ENCODE measurements at places on chromosomes 7 and 10.
A peak's percentile ranks its signal among the peaks of the same experiment; 100 is the strongest.

- no peak for DNase-seq
Measured at GRCh38 chr10:133123050-133123745, 35.5 kb downstream of the ADGRA1 start.

- no peak for DNase-seq
Measured at GRCh38 chr7:134829380-134829986, 50.0 kb downstream of the CALD1 start.

- peak; percentile 66 for DNase-seq
Measured at GRCh38 chr10:7408291-7409044, 2.4 kb downstream of the SFMBT2 start.

DNA sequence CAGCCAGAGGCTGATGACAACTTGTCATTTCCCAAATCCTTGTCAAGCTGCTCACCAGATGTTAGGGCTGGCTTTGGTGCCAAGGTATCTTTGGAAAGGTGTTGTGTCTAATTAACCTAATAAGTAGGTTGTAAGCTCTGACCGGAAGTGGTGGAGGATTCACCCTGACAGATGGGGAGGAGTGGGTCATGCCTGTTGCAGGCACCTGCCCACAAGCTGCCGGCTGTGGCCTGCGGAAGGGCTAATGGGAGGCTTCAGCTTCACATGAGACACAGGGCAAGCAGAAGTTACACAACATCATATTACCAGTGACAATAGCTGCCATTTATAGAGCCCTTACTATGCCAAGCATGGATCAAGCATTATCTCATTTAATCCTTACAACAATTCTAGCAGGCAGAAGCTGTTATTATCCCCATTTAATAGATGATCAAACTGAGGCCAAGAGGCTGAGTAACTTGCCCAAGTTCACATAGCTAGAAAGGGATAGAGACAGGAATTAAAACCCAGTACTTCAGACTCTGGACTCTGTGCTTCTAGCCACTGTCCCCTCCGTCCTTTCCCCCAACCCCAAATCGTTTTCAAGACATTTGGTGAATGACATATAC is 63.1 kb upstream of the DUSP5 start:
- no peak for DNase-seq

- DNase-seq, result no peak
Measured at GRCh38 chr7:137633133-137633532, 213.6 kb downstream of the DGKI start.

DNA sequence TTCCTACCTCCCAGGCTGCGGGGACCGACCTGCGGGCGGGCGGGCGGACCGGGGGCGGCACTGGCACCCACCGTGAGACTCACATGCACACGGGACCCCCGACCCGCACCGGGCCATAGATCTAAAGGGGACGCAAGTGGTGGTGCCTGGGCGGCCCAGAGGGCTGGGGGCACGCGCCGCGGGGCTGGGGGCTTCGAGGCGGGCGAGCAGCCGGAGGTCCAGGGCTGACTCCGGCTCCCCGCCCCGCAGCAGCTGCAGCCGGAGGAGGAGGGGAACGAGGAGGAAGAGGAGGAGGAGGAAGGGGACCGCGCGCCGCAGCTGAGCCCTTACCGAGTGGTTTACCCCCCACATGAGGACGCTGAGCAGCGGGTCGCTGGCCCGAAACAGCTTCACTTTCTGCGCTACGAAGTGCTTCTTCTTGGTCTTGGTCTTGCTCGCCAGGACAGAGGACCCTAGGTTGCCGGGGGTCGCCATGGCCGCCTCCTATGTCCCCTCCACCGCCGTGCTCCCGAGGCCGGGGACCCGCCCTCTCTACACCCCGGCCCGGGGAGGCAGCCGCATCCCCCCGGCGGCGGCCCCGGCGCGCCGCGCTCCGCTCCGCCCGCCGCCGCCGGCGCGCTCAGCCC is 412 bp downstream of the PIP4K2A start:
- no peak for DNase-seq

DNA sequence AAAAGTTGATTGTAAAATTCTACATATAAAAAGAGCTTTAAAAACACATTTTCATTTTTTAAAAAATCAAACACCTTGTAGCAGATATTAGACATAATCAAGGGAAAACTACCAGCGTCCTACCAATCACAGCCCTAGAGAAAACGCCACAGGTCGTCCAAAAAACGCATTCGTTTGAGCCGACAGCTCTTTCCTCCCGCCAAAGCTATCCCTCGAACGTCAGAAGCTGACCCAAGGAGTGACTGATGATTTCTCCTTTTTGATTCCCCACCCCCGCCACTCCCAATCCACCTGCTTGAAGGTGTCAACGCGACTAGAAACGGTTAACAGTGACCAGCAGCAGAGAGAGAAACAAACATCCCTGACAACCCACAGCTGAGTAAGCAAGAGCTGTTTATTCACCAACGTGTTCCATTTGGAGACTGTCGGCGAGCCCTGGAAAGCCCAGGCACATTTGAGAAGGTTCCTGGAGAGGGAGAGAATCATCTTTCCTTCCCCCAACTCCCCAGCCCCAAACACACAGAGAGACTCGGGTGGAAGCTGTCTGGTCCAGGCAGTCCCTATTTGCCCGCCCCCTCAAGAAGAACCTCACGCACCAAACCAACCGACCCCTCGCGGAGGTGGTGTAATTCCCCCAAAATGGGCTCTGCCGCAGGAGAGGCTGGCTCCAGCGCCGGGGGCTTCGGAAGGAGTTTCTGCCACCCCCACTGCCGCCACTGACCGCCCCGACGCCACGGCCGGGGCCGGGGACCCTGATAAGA is 622 bp downstream of the CPEB3 start:
- DNase-seq, result peak; percentile 67

DNA sequence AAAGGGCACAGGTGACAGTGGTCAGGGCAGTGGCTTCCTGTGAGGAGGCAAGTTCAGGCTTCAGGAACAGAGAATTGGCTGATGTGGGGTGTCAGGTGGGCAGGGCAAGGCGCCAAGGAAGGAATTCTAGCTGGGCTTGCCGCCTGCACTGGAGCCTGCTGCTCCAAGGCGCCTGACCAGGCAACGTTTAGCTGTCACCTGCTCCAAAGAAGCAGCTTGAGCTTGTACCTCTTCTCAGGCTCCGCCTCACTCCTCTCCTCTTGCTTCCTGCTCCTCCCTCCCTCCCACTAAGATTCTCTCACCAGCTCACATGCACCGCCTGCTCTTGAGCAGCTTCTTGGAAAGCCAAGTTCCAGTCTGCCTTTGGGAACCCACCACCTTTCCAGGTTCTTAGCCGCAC is 187.4 kb upstream of the GRB10 start:
- no peak for DNase-seq

- DNase-seq, result no peak
Measured at GRCh38 chr7:45980181-45980905, 59.3 kb upstream of the IGFBP3 start.

DNA sequence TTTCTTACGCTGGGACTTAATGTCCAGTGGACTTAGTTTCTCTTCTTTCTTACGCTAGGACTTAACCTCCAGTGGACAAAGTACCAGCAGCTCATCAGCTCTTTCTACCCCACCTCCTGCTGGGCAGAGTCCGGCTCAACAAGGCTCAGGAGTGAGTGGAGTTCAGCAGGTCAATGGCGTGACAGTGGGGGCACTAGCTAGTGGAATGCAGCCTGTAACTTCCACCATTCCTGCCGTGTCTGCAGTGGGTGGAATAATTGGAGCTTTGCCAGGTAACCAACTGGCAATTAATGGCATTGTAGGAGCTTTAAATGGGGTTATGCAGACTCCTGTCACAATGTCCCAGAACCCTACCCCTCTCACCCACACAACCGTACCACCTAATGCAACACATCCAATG is 199.7 kb downstream of the MLLT10 start:
- no peak for DNase-seq

- DNase-seq, result no peak
Measured at GRCh38 chr10:3068968-3069737, 1.8 kb downstream of the PFKP start.

- DNase-seq, result no peak
Measured at GRCh38 chr7:42292991-42293521, 56.0 kb upstream of the GLI3 start.

DNA sequence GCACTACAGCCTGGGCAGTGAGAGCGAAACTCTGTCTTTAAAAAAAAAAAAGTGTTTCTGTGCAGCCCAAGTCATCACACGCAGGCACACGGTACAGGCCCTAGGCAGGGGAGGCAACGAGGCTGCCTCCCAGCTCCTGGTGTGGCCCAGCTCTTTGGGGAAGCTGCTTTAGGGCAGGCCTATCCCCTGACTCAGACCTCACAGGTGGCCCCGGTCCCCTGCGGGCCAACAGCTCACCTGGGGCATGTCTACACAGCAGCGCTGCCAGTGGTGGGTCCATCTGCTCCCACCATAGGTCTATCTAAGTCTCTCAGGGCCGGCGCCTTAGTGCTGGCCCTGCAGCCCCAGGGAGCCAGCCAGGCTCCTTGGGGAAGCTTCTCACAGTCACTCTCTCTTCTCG is 31.4 kb downstream of the ZAN start:
- DNase-seq, result no peak

- DNase-seq, result no peak
Measured at GRCh38 chr10:80196270-80196949, 8.9 kb downstream of the ANXA11 start.

- DNase-seq, result no peak
Measured at GRCh38 chr7:20235288-20235687, 18.1 kb upstream of the MACC1 start.

GRCh38 chr7:155198196-155198892 is 99.3 kb upstream of the INSIG1 start:
- no peak for DNase-seq

- DNase-seq, result no peak
Measured at GRCh38 chr10:47160261-47160908, 139.6 kb upstream of the GDF10 start.

DNA sequence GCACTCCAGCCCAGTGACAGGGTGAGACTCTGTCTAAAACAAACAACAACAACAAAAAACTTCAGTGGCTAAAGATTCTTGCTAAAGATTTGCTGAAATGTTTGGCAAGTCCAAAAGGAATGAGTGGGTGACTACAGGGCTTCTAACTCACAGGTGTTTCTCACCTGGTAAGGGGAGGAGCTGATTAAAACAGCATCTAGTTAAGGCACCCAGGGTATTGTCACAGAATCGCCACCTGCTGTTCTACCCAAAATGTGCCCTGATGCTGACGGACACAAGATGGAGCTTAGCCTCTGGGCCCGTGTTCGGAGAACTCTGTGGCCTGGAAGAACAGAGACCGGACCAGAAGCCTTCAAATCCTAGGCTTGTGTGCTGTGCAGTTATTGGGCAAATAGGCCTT is 336.0 kb upstream of the GALNT17 start:
- DNase-seq, result no peak

DNA sequence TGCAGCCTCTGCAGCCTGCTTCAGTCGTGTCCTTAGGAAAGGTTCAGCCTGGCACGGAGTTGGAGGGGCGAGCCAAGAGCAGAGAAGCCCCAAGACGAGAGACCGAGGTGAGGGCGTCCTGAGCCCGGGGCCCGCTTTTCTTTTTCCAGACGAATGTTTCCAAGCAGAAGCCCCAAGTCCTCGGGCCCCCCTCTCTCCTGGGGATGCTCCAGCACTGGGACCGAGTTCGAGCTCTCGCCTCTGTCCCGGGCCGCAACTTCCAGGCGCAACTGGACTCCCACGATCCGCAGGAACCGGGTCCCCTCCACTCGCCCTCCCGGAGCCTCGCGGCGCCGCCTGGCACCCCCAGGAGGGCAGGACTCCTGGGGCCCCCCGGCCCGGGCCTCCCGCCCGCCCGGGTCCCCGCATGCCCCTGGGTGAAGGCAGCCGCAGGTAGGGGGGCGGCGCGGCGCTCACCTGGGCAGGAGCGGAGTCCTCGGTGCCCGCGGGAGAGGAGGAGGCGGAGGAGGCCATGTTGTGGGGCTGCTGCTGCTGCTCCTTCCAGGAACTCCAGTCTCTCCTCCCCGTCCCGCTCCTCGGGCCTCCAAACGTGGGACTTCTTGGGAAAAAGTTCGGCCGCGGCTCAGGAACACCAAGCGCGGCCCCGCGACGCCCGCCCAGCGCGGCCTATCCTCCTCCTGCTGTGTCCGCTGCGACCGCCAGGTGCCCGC is 45.3 kb upstream of the CDK1 start:
- DNase-seq, result no peak

DNA sequence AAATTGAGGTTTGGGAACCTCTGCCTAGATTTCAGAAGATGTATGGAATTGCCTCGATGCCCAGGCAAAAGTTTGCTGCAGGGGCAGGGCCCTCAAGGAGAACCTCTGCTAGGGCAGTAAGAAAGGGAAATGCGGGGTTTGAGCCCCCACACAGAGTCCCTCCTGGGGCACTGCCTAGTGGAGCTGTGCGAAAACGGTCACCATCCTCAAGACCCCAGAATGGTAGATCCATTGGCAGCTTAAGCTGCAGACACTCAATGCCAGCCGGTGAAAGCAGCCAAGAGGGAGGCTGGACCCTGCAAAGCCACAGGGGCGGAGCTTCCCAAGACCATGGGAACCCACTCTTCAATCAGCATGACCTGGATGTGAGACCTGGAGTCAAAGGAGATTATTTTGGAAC is 15.0 kb upstream of the TFEC start:
- DNase-seq, result no peak

- DNase-seq, result no peak
Measured at GRCh38 chr10:69146759-69147158, 22.8 kb downstream of the VPS26A start.

DNA sequence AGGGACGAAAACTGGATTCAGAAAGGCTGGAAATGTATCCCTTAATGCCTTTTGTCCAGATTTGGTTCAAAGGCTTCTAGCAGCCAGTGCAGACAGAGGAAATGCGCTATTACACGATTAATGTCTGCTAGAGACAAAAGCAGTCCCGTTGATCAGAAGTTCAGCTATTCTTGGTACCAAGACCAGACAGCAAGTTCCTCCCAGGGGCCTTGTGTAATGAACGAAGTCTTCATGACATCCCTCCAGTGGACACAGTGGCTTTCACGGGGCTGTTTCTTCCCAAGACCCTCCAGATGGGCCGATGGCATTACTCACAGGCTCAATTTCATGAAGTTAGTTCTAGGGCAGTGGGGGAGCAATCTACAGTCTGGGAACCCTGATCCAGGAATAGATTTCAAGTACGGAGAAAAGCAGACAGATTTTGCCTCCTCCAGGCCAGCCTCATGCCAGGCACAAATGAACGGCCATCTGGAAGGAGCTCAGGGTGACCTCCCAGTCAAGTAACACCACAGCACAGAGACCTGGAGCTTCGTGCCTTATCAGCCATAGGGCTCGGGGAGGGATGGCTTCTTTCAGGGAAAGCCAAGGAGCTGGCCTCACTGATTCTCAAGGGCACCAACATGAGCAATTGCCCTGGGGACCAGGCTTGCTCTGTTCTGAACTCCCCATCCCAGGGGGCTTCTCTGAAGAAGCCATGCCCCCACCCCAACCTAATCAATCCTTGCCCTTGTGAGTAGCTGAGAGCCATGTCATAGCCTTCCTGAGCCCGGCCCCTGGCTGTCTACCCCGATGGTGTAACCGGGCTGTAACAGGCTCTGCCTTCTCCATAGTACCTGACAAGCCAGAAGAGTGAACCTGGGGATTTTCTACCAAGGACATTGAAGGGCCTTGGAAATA is 101.1 kb downstream of the PRKAG2 start:
- DNase-seq, result no peak

DNA sequence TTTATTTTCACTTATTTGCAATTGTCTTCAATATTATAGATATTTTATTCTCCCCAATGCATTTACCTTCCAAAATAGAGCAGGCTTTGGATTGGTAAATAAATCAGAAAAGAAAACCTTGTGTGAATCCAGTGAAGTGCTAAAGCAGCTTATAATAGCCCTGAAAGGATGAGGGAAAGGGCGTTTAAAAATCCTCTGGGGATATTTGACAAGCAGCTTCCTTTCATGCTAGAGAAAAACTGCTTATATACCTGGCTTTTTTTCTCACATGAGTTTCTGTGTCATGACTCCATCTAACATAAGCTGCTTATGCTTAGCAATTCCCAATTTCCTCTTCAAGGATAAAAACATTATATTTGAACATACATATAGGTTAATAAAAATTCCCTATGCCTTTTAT is 221.6 kb upstream of the SEMA3E start:
- DNase-seq, result no peak

Data from anterior cingulate cortex (tissue), 58 donors.